ENCODE measurements at places on chromosomes 7 and 10.

GRCh38 chr7:78514634-78515033 is 716.1 kb downstream of the PHTF2 start:
- no peak for DNase-seq

DNA sequence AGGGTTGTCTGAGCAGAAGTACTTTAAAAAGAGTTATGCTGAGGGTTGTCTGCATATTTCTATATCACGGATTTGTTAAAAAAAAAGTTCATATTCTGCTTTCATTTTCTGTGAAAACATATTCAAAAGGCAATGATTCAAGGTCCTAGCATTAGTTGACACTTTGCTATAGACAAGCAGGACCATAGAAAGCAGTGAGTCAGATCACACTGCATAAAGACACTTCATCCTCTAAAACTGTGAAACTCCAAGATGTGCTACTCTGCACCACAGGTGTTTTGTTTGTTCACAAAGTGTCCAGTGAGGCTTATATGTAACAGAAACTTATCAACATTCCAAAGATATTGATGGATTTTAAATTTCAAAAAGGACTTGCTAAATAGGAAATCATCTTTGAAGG is 47.0 kb downstream of the SPAM1 start:
- DNase-seq, result no peak

DNA sequence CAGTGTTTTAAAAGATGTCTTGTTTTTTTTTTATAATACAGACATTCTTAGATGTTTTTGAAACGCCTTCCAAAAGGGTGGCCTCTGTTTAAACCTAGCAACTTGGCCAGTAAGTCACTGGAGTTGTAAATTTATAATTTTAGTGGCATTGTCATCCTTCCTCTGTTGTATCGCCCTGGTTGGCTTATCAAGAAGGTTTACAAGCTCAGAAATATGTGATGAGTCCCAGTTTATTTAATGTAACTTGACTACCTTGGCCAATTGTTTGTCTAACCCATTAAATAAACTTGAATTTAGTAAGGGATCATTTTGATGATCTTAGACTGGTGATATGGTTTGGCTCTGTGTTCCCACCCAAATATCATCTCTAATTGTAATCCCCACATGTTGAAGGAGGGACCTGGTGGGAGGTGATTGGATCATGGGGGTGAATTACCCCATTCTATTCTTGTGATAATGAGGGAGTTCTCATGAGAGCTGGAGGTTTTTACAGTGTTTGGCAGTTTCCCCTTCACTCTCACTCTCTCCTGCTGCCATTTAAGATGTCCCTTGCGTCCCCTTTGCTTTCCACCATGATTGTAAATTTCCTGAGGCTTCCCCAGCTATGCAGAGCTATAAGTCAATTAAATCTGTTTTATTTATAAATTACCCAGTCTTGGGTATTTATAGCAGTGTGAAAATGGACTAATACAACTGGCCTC is 13.4 kb upstream of the NT5C3A start:
- no peak for DNase-seq

DNA sequence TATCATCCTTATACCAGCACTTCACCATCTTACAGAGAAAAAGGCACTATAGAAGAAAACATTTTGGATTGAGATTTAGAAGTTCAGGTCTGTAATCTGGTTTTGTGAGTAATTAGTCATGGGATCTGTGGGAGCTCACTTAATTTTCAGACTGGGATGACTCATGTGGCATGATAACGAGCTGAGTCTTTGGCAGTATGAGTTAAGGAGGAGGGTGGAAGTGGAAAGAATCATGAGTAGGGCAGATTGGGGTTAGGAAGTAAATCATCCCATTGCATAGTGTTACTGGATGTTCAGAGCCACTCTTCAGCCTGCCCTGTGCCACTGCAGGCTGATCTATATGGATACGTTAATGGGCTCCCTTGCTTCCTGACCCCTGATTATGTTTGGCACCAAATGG is 64.9 kb downstream of the ZNF92 start:
- no peak for DNase-seq

GRCh38 chr7:117014673-117015133 is 61.4 kb downstream of the ST7 start:
- DNase-seq, result no peak

GRCh38 chr10:130933008-130933390 is 378.5 kb downstream of the TCERG1L start:
- DNase-seq, result no peak

- DNase-seq, result no peak
Measured at GRCh38 chr10:7389844-7390243, 21.0 kb downstream of the SFMBT2 start.

GRCh38 chr7:116455009-116455408 is 44.5 kb upstream of the CAV2 start:
- DNase-seq, result no peak

- no peak for DNase-seq
Measured at GRCh38 chr10:99629625-99629978, 9.4 kb upstream of the SLC25A28 start.

DNA sequence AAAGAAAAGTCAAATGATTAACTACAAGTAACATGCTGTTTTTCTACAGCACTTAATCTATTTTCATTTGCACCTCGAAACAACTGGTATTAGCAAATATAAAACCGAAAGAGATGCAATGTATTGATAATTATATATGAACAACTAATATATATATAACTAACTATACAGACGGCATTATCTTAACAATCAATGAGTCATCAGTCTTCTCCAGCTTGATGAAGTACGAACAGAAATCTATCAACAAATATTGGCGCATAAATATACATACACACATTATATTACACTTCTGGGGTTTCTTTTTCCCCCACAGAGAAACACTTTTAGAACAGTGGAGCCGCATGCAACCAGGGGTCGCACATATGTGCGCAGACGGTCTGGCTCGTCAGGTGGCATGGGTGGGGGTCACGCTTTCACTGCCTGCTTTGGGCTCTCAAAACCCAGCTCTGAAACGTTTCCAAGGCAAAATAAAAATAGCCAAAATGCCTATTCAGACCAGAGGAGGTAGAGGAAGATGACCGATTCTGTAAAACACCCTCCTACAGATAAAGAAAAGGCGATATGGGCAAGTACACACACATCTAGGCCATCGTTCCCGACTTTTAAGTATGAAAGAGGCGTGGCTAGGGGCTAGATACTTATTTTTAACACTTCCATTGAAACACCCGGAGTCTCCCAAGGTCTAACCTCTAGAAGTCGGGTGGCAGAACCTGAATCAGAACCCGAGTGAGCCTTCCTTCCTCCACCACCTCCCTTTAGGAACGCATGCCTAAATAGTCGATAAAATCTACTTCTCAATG is 1.7 kb downstream of the ARHGAP12 start:
- DNase-seq, result no peak

DNA sequence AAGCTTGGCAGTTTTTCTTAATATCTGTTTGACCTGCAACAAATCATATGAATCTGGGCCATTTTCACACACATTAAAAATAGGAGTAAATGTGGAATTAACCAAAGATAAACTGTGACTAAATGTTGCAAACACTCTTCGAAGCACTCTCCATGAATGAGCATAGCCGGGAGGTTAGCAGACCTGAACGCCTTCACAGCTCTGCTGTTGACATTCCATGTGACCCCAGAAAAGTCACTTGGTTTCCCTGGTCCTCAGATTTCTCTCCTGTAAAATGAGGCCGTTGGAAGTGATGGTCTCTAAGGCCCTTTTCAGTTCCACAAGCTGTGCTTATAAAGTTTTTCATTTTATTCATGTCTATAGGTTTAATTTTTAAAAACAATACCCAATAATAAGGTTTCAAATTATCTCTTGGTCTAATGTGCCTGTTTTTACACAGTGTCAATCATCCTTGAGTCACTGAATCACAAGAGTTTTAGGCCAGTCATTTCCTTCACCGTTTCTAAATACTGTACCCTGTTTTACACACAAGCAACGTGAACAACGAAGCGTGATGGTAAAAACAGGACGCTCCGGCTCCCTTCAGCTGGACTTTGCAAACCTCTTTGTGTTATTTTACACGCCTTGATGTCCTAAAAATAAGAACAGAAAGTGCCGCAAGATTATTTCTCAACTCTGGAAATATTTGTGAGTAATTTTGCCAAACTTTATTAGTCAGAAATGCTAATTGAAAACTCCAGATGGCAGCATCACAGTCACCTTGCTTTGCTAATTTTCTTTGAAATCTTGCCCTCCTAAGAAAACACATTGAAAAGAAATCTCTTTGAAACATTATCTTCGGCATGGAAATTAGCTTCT is 38.6 kb upstream of the MET start:
- no peak for DNase-seq

DNA sequence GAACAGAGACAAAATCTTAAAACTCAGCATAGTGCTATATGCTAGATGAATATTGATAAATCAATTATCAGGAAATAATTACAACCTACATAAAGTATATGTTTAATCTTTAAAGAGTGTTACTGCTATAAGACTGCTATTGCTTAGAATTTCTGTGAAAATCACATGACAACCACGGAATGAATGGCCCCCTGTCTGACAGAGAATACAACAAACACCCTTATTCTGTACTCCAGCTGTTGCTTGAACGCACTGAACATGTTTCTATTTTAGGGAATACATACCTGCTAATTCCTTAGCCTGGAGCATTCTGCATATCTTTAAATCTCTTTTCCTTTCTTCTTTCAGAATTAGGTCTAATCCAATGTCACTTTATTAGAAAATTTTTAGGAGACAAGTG is 452.4 kb upstream of the PHF14 start:
- no peak for DNase-seq

DNA sequence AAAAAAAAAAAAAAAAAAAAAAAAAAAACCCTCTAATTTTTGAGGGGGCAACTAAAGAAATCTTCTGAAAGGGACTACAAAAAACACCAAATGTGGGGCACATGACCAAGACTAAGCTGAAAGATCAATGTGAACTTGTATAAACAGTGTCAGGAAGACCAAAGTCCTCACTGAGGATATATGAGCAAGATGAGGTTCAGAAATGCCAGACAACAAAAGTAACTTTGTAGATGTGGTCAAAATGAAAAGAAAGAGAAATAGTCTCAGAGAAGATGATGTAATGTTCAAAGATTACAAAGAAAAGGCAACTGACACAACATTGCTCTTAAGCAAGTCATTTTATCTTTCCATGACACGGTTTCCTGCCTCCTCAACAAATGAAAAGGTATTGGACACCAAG is 48.7 kb upstream of the PTPRZ1 start:
- no peak for DNase-seq

DNA sequence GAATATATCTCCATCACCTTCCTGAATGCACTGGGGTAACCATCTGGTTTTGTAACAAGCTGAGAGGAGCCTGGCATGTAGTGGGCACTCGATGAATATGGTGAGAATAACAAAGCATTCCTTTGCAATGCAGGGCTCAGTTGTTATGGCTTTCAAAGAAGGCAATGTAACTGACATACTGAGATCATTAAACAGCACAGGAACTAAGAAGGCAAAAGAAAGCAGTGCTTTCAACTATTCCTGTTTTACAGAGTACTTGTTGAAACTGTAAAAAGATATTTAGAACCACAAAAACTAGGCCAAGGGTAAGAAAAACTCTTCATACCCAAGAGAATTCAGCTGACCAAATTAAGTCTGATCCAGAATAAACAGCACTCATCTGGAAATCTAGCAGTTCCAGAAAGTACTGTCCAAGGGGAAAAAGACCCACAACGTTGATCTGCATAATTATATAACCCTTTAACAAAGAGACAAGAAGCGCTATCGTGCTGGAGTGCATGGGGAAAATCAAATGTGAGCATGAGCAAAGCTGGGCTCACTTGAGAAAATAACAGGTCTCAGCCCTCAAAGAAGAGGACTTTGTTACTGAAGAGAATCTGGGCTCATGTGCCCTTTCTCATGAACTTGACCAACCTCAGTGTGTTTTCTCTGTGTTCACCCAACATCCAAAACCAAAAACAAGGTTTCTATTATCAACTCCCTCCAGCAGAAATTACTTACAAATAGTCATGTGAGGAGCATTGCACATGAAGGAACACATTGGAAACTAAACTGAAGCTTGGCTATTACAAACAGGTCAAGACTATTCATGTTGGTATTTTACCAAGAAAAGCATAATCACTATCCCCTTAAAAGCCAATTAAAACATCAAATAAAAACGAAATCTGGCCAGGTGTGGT is 116.2 kb downstream of the AVL9 start:
- no peak for DNase-seq

- DNase-seq, result no peak
Measured at GRCh38 chr10:129579228-129579627, 112.2 kb downstream of the MGMT start.

- DNase-seq, result no peak
Measured at GRCh38 chr10:11715815-11716494, 26.2 kb upstream of the ECHDC3 start.

DNA sequence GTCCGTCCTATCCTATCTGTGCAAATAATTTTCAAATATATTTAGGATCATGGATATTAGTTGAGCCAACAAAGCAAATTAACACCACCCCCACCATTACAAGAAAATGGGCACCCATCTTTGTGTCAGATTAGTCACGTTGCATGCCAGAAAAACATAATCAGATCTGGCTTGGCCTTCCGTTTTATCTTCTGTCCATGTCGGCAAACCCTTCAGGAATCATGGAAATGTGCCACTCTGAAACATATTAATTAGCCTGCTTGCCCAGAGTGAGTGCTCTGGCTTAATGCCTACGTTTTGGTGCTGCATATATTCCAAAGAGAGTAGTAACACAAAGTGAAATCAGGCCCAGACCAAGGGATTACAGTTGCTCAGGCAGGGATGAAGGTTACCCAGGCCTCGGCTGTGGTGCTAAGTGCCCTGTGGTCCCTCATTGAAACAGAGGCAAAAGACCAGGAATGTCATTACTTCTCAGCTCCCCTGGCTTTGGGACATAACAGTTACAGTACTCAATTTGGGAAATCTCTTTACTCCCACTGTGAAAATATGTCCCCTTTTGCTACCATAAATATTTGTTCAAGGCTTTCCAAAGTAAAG is 154.0 kb upstream of the LSM8 start:
- DNase-seq, result no peak

DNA sequence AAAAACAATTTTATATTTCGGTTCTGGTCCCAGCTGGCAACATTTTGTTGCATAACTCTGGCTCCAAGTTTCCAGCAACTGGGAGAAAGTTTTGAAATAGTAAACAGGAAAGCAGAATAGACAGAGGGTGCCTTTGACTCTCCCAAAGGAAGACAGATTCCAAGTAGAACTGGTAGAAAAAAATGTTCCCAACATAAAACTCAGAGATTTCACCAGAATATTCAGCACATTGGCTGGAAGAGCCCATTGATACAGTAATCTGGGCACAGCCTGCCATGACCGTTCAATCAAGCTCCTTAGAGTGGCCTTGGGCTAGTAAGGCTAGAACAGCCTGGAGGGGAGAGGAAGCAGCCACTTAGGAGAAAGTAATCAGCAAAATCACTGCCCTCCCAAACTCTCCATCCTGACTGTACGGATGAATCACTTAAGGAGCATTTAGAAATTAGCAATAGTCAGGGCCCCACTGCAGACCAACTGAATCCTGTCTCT is 120.4 kb downstream of the CUBN start:
- no peak for DNase-seq
